RPMI8226 (cell line): ENCODE measurements at places on chromosomes 13 and 19.

DNA sequence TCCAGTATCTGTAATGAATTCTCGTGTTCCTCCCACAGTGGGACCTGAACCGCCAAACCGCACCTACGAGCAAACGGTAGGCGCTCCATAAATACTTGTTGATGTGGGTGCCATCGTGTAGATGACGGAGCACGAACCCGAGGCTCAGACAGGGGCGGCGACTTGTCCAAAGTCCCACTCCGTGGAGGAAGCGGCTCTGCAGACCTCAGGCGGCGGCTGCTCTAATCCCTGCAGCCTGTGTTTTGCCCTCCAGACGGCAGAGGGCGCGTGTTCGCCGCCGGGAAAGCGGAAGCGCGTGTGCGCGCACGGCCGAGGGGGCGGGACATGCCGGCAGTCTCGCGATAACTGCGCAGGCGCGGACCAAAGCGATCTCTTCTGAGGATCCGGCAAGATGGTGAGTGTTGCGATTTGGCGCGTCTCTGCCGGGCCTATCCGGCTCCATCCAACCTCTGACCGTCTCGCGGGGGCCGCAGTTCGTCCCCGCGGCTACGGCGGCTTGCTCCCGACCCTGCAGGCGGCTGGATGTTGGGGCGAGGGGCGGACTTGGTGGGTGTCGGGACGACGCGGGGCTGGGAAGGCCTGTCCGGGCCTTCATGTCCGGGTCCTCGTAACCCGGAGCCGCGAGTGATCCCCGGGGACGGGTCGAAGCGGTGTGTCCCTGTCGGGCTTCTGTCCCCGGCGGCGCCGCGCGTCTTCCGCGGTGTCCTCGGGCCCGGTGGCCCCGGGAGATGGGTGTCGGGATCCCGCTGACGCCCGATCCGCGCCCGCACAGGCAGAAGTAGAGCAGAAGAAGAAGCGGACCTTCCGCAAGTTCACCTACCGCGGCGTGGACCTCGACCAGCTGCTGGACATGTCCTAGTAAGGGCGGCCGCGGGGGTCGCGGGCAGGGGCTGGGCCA, at the start of gene RPS15:
RPS15 (plus strand) TSS at position 362 of the 898 bp plus-strand sequence; CDS start at position 392, 30 bp downstream.
- DNase-seq, result peak; percentile 97

DNA sequence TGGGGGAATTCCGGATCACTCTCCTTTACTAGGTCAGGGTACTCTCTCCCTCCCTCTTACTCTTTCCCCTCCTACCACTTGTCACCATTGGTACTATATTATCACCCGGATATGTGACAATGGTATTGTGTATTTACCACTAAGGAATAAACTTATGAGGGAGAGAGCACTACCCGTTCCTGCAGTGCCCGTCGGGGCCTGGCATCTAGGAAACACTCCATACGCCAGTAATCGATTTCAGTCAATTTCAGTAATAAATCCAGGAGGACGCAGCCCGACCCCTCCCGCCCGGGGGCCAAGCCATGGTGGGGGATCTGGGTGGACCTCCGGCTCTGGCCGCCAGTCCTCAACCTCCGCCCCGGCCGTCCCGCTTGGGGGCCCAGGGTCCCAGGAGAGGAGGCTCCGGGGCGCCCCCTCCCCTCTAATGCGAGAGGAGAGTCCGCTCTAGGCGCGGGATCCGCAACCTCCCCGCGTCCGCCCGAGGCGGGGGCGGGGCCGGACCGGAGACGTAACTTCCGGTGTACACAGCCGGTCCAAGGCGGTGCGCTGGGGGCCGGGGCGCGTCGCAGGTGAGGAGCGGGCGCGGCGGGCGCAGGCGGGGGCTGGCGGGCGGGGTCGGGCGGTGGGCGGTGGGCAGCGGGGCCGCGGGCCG, at the start of gene GARRE1:
GARRE1 (plus strand) TSS at position 509 of the 652 bp plus-strand sequence. CDS start 45,920 bp downstream, outside the sequence.
- DNase-seq, result peak; percentile 83

GRCh38 chr19:30227012-30227621, 145.1 kb upstream of the ZNF536 start:
- DNase-seq, result no peak

DNA sequence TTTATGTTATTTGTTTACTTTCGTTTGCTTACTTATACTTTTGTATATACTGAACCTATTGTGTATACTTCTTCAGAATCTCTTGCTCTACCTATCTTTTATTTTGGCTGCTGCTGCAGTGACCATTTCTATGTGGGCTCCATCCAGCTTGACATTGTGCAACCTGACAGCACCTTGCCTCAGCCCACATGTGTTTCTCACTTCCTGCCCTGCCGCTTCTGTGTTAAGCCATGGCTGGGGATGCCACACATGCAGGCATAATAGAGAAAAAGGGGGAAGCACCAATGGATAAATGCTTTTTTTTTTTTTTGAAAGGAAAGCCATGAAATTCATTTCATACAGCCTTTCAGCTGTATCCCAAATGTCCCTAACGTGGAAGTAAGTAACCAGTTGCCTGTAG, 147.6 kb downstream of the RBM26 start:
- DNase-seq, result no peak

DNA sequence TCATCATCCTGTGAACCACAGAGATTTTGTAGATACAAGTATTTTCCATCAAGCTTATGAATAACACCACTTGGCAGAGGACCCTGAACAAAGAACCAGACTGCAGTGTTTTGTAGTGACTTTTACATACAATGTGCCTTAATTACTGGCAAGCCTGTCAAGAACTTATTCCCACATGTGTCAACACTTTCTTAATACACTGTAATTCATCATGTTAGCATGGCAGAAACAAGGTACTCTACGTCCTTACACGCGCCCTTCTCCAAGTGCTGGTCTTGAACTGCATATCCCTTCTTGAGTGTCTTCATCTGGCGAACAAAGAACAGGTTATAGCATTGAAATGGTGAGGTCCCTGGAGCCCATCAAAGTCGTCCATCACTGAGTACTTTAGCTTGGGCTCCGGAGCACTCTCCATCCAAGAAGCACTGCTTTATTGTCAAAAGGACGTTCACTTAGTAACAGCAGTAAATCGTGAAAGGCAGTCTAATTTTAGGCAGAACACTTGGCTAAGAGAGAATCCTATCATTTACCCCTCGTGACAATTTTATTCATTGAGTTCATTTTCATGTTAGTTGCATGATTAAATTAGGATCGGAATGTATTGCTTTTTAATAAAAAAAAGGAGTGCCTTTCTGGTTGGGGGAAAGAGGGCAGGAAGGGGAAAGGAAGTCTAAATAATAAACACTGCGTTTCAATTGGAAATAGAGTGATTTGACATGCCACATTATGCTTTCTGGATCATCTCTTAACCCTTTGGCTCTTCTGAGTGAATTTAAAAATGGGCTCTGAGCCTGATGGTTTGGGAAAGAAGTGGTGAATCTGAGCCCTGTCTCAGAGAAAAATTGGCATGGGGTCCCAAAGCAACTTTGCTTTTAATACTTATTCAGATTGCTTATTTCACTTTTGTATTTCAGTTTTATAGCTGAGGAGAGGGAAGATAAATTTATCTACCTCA, 376.1 kb downstream of the DLEU7 start:
- DNase-seq, result no peak

DNA sequence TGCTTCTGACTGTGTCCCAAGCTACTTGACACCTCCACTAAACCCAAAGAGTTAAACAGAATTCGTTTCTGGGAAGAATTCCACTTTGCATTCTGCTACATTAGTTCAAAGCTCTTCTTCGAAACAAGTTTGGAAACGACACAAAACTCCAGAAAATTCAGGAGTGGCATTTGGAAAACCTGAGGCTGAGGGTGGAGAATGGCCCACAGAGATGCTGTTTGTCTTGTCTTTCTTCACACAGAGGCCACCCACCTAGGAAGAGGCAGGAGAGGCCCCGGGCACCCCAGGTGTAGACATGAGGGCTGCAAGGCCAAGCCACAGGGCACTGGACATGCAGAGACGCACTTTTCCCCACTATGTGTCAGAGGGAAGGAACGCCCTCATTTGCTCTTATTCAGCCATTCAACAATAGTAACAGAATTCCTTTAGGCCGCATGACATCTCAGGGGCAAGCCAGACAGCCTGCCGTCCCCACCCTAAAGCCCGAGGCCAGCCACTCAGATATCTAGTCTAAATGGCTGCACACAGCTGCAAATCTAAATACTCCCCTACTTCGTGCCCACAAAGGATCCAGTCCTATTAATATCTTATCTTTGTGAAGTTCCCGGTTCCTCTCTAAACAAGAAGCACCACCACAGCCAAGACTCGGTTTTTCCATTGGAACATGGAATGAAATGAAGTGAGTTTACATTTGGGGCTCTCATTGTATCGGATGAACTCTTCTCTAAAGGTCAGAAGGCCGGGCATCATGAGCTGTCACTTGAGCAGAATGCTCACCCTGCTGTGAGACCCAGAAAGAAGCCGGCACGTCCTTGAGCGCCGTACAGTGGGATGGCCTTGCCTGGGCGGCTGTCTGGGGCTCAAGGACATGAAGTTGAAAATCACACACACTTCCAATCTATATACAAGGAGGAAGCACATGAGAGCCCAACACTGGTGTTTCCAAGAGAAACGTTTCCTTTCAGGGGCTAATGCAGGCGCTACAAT, 19.8 kb downstream of the COL4A1 start:
- no peak for DNase-seq

- DNase-seq, result no peak
These were observed 4.3 kb downstream of the NDFIP2 start for GRCh38 chr13:79485014-79485811.

DNA sequence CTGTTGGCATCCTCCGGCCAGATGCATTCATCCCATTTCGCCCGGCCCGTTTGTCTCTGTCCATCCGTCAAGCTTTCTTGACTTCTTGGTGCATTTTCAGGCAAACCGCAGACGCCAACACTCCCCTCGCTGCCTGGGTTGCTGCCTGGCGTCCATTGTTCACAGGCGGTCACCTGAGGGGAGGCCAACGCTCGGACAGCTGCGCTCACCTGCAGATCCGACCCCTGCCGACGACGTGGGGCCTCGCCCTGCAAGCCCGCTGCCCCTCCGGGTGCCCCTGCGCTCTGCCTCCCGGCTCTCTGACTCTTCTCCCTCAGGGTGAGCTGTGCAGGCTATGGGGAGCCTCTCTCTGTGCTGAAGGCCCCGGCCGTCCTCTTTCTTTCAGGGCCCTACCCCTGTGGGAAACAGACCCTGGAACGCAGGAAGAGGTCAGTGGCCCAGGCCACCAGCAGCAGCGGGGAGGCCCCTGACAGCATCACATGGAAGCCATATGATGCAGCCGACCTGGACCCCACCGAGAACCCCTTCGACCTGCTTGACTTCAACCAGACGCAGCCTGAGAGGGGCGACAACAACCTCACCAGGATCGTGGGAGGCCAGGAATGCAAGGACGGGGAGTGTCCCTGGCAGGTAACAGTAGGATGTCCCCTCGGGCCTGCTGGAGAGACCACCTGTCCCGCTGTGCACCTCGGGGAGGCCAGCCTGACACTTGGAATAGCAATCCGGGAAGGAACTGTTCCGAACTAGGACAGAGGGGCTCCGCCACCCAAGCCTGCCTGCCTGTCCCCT, 14.8 kb upstream of the PROZ start:
- no peak for DNase-seq

GRCh38 chr13:20126541-20127261, 34.2 kb downstream of the GJA3 start:
- no peak for DNase-seq

DNA sequence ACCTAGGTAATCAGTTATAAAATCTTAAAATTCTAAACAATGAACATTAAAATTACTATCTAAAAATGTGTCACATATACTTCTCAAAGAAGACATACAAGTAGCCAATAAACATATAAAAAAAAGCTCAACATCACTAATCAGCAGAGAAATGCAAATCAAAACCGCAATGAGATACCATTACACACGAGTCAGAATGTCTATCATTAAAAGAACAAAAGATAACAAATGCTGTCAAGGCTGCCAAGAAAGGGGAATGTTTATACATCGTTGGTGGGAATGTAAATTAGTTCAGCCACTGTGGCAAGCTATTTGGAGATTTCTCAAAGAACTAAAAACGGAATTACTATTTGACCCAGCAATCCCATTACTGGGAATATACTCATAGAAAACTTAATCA, 310.3 kb upstream of the EDNRB start:
- DNase-seq, result no peak

GRCh38 chr13:83008212-83008929, 873.9 kb downstream of the SLITRK1 start:
- DNase-seq, result no peak

GRCh38 chr19:35945121-35945790, 9.1 kb downstream of the LRFN3 start:
- no peak for DNase-seq

- no peak for DNase-seq
These were observed 56.2 kb downstream of the RCBTB2 start for GRCh38 chr13:48476686-48477085.

DNA sequence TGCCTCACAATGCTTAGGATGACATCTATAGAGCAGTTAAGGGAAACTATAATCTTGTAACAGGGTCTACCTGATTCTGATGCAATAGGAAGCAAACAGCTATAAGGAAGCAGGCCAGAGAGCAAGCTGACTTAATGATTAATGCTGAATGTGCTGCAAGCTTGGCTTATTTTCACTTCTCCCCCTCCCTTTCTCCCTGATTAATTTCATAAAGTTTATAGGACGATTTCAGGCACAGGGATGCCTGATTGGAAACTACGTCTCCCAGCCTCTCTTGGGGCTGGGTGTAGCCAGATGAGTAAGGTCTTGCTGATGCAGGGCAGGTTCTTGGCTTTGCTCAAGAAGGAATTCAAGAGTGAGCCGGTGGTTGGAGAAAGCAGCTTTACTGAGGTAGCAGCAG, 82.8 kb upstream of the MRI1 start:
- no peak for DNase-seq

DNA sequence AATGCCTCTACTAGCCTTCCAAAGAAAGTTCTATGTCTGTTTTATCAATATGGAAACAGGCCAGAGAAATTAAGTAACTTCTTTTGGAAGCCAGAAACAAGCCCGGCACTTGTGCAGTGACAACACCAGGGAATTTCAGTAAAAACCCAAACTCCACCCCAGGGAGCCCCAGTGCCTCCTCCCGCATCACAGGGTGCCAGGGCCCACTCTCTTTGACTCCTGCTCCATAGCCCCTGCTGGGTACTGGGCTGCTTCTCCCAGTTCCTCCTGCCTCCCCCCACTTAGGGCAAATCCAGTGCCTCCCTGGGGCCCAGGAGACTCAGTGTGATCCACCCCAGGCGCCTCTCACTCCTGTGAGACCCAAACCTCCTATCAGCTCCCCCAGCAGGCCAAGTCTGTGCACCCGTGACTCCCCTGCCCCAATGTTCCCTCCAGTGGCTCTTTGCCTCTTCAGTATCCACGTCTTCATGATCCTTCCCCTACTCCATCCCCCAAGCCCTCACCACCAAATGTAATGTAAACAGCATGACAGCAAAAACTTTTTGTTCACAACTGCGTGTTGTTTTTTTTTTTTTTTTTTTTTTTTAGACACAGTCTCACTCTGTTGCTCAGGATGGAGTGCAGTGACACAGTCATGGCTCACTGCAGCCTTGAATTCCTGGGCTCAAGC, 2.3 kb upstream of the FFAR3 start:
- DNase-seq, result no peak

GRCh38 chr19:36418287-36419001, at the start of gene ZFP82:
Gene ZFP82 (minus strand): TSS chr19:36418644. CDS start chr19:36409789, 8,855 bp downstream.
- peak; percentile 81 for DNase-seq

GRCh38 chr13:112720251-112720650, 30.4 kb downstream of the ATP11A start:
- no peak for DNase-seq

- DNase-seq, result no peak
These were observed 9.3 kb downstream of the TPT1 start for GRCh38 chr13:45331692-45332035.

GRCh38 chr13:47639738-47640447, 361.2 kb downstream of the SUCLA2 start:
- DNase-seq, result no peak

- DNase-seq, result no peak
These were observed 16.0 kb upstream of the SEMA6B start for GRCh38 chr19:4575267-4576015.

GRCh38 chr19:48656840-48657474, 11.0 kb upstream of the CA11 start:
- no peak for DNase-seq
